ENCODE measurements at places on chromosomes 4 and X.
A peak's percentile ranks its signal among the peaks of the same experiment; 100 is the strongest.

DNA sequence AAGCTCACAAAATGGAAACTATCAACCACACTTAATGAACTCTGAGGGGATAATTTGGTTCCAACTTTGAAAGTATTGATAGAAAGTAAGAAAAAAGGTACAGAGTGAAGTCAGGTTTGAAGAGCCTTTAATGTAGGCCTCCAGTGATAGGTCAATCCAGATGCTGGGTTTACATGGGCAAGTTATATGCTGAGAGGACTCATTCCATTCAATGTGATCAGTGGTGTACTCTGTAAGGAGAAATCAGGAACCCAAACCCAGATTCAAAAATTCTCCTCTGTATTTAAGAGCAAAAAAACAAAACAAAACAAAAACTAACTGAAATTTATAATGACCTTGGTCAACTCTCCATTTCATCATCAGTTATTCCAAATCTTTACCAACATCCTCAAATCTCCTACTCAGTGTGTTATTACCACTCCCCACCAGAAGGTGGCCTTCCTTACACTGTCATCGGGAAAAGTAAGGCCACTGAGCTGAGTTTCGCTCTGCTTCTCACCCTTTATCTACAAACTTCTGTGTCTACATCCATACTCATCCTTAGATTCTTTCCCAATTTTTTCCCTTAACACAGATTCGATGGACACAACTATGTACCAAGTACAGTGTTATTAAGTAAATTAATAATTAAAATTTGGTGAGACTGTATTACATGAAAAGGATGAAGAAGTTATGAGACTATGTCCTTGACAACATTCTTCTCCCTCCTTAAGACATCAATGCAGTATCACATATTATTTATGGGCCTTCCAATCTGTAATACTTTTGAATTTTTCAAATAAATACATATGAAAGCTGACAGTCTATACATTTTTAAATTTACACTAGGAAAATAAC is 88.3 kb downstream of the ZAR1 start:
- peak; percentile 84 for DNase-seq

GRCh38 chr4:14716691-14717090 is 285.6 kb upstream of the CPEB2 start:
- DNase-seq, result no peak

GRCh38 chrX:1778817-1779216 is 164.0 kb downstream of the ASMT start:
- DNase-seq, result no peak

- no peak for DNase-seq
Measured at GRCh38 chr4:144353292-144353691, 212.8 kb upstream of the GYPA start.

GRCh38 chr4:73066445-73066844 is 3.1 kb downstream of the COX18 start:
- DNase-seq, result no peak

DNA sequence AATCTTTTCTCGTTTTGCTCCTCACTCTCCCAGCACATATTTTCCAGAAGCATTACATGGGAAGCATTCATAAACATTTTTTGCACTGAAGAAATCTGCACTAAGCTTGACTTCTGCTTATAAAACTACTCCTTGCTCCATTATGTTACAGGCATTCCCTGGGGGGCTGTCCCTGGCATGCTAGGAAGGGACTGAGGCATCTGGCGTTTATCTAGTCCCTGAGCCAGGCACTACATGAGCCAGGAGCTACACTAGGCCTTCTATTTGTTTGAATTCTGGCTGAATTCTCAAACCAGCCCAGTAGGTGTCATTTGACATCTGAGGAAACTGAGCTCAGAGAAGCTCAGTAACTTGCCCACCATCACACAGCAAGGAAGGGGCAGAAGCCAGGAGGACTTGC is 43.3 kb downstream of the NHSL2 start:
- DNase-seq, result no peak

DNA sequence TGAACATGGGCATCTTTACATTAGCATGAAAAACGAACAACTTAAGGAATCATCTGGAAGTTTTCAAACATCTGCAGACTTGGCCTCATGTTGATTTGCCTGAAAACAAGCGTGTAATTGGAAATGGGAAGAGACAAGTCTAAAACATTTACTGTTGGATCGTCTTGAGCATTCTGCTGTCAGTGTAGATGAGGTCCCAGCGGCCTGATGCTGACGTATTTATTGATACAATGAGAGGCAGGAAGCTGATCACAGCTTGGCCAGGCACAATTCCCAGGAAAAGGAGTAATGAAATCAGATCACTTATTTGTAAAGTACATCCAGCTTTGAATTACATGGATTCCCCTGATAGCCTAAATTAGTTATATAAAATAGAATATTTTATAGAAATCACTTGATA is 210.6 kb downstream of the CLCN4 start:
- DNase-seq, result no peak

DNA sequence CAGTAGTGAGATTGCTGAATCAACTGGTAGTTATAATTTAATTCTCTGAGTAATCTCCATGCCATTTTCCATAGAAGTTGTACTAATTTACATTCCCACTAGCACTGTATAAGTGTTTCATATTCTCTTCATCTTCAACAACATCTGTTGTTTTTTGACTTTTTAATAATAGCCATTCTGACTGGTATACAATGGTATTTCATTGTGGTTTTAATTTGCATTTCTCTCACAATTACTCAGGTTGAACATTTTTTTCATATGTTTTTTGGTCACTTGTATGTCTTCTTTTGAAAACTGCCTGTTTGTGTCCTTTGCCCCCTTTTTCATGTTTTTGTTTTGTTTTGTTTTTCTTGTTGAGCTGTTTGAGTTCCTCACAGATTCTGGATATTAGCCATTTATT is 880.2 kb downstream of the RAPGEF2 start:
- DNase-seq, result no peak

DNA sequence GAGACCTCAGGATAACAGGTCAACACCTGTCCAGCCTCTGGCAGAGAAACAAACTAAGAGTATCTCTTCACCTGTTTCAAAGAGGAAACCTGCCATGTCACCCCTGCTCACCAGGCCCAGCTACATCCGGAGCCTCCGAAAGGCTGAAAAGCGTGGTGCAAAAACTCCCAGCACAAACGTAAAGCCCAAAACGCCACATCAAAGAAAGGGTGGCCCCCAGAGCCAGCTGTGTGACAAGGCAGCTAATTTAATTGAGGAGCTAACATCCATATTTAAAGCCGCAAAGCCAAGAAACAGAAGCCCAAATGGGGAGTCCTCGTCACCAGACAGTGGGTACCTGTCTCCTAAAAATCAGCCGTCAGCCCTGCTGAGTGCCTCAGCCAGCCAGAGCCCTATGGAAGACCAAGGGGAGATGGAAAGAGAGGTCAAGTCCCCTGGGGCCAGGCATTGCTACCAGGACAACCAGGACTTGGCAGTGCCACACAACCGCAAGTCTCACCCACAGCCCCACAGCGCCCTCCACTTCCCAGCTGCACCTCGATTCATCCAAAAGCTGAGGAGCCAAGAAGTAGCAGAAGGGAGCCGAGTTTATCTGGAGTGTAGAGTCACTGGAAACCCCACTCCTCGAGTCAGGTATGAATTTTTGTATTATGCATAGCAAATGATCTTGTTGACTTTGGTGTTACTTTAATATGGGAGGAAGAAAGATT is 15.1 kb downstream of the PALLD start:
- no peak for DNase-seq

- no peak for DNase-seq
Measured at GRCh38 chr4:117084866-117085701, at the start of gene TRAM1L1. Gene TRAM1L1, minus strand, starts transcription at chr4:117085576. Its CDS starts 183 bp downstream, at chr4:117085393.

- DNase-seq, result no peak
Measured at GRCh38 chrX:3052860-3053259, 11.6 kb downstream of the ARSF start.

- DNase-seq, result no peak
Measured at GRCh38 chr4:183532821-183533220, 28.0 kb downstream of the ING2 start.

GRCh38 chr4:180058691-180059215 is 2184.4 kb upstream of the TENM3 start:
- peak; percentile 7 for DNase-seq

DNA sequence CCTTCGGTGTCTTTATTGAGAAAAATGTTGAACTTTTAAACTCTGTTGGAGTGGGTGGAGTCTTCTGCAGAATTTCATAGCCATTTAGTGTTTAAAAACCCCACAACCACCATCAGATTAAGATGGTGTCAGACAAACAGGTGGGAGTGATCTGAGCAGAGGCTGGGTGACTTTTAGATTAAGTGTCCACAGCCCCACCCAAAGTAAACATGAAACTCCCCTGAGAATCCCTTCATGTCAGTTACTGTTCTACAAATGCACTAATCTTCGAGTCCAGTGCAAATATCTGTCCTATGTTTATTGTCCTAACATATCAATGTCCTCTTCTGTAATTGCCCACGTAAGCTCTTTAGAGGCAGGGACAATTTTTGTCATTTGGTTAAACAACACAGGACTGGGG is 175.6 kb upstream of the RBPJ start:
- no peak for DNase-seq

DNA sequence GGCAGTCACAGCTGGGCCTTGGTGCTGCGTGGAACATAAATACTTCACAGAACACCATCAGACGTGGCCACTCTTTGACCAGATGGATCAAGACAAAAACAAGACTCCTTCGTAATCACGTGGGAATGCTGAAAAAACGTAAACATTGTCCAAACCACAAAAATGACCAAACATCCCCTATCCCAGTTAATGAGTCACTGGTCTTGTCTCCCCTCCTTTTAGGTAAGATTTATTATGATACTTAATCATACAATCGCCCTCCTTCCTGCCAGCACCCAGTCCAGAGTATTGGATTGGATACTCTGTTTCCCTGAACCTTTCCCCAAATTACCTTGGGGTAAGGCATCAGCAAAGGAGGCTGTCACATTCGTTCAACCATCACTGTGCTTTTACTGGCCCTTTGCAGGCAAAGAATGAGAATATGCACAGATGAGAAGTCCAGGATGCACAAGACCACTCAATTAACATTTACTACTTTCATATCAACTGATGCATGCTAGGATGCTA is 601 bp upstream of the TCEANC start:
- DNase-seq, result peak; percentile 6

DNA sequence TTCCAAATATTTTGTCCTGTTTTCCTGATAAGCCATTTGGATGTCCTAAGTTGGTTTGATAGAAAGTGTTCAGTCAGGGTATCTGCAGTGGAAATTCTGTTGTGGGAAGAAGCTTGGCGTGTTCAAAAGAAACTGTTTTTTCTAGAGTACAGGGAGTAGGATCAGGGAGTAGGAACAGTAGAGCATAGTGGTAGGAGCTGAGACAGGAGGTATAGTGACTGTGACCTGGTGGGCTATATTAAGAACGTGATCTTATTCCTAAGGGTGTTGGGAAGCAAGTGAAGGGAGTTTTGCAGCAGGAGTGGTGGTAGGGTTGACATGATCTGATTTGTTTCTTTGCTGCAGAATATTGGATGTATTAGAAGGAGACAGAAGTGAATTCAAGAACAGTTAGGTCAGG is 348.2 kb downstream of the BMPR1B start:
- DNase-seq, result no peak

DNA sequence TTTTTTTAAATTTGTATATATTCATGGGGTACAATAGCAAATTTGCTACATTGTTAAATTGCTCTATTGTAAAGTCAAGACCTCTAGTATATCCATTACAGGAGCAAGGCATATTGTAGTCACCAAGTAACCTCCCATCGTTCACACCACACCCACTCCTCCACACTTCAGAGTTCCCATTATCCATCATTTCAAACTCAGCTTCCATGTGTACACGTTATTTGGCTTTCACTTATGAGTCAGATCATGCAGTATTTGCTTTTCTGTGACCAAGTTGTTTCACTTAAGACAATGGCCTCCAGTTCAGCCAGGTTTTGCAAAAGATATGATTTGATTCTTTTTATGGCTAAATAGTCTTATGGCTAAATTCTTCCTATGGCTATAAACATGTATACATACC is 2614.2 kb downstream of the PCDH7 start:
- no peak for DNase-seq

- no peak for DNase-seq
Measured at GRCh38 chr4:177952723-177953122, 510.5 kb upstream of the AGA start.
